ENCODE measurements at places on chromosomes 4 and X. TPM values are rescaled to one million over a fixed set of nuclear protein-coding genes. Genes with fewer than 3 reads are reported as not detected.
A peak's percentile ranks its signal among the peaks of the same experiment; 100 is the strongest.

CT45A3 gene
- total RNA-seq = not detected

LGI2 gene
- 10.9 TPM for total RNA-seq

RGS12 gene
- 27.4 TPM for total RNA-seq

SYN1 gene
- 2.4 TPM for total RNA-seq

EDA gene
- total RNA-seq = 4.7 TPM

POU3F4 gene
- total RNA-seq = 0.14 TPM

SPOCK3 gene
- total RNA-seq = 1.7 TPM

GLUD2 gene
- 0.77 TPM for total RNA-seq

RPS6KA6 gene
- 0.25 TPM for total RNA-seq

DNA sequence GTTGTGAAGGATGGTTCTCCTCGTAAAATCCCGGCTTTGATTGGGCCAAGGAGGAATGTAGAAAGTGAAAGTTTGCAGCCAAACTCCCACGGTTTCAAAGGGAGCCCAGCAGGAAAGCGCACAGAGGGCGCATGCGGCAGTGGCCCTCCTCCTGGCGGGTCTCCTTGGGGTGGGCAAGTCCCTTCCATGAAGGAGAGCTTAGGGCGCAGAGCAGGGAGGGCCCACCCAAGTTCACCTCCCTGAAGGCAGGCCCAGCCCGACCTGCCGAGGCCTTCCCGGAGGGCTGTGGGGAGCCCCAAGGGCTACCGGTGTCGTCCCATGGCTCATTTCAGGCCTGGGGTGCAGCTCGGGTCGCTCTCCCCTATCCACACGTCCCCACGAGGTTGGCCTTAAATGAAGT, 2.0 kb downstream of the PDZD4 start:
- no peak for ATAC-seq

GRCh38 chr4:107725281-107725859, 5.3 kb upstream of the PAPSS1 start:
- no peak for ATAC-seq

DNA sequence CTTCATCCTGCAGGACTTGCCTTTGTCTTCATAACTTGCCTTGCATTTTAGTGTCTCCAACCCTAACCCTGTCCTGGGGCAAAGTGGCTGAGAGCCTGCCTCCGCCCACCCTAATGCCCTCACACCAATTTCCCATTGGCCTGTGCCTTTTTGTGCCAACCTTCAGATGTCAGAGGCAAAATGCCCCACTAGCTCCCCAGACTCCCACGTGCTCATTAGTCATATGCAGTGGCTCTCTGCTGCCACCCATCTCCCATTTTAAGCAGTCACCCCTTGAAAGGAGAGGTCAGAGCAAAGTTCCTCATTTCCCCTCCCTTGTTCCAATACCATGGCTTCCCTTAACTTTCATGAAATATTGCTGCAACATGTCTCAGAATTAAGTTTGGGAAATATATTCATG, 74.8 kb upstream of the PASD1 start:
- ATAC-seq = no peak

GRCh38 chr4:102554482-102554881, 53.3 kb downstream of the NFKB1 start:
- ATAC-seq = no peak

- no peak for ATAC-seq
These were observed 1.7 kb upstream of the SPARCL1 start for GRCh38 chr4:87530868-87531267.

- peak; percentile 39 for ATAC-seq
These were observed 5.6 kb upstream of the KANTR start for GRCh38 chrX:53088136-53088974.

DNA sequence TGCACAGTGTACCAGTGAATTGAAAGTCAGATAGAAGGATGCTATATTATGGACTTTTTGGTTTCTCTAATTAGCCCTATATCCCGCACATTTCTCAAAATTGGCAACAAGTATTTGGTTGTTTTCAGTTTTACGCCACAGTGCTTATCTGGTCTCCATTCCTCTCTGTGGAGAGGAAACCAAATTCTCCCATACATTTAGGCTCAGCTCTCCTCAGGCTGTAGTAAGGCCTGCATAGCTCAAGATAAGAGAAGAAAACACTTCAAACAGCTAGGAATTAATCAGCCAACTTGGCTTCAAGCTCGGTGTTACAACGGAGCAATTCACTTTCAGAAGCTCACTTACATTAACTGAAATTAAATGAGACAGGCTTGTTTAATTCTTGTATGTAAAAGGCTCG, 263.2 kb downstream of the PDHA2 start:
- ATAC-seq = no peak

DNA sequence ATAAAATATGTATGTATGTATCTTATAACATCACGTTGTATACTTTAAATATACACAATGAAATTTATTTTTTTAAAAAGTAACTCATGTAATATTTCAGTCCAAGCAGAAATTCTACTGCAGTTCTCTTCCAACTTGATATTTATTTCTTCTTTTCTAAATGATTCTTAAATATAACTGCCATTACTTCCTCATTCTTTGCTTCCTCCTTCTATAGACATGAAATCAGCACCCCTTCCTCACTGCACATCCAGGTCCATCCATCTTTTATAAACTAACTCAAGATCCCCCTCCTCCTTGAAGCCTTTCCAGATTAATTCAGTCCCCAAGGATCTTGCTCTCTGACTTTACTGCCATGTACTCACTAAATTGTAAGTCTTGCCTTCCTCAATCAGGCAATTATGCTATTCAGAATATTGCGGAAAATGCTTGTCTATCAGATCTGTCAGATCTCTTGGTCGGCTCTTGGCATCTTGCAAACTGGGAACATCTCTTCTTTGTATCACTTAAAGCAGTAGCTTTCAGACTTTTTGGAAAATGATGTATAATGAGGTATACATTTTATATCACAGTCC, 3.7 kb downstream of the GPRIN3 start:
- ATAC-seq = no peak

DNA sequence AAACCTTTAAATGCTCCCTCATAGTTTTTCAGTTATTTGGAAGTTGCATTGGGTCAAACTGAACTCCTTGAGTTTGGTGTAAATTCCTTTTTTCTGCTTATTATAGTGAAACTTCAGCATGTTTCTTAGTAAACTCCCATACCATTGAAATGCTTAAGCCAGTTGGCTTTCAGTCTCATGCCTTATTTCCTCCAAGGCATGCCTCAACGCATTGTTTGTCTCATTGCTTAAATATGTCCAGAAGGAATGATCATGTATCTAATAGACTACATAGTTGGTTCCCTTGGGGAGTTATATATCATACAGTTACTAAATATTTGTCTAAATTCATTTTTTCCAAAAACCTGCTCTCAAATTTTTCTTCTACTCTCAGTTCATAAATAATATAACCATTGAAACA, 114.0 kb downstream of the STOX2 start:
- ATAC-seq = no peak

DNA sequence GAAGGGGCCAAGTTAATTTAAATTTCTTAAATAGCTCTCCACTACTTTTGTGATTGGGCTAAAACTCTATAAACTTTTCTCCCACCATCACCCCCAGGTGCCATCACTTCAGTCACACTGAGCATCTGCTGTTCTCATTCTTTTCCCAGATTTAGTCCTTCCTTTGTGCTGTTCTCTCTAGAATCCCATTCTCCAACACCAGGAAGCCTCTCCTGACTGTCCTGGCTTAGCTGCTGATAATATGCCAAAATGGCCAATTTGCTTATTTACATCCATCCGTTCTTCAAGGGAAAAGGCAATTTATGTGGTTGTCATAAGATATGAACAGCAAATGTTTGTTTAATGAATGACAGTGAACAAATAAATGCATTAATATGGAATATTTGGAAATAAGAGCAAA, 44.1 kb downstream of the FGFBP1 start:
- no peak for ATAC-seq

GRCh38 chr4:3770323-3771163, 4.4 kb downstream of the ADRA2C start:
- ATAC-seq = no peak

GRCh38 chr4:146073517-146073916, 102.0 kb upstream of the LSM6 start:
- no peak for ATAC-seq

DNA sequence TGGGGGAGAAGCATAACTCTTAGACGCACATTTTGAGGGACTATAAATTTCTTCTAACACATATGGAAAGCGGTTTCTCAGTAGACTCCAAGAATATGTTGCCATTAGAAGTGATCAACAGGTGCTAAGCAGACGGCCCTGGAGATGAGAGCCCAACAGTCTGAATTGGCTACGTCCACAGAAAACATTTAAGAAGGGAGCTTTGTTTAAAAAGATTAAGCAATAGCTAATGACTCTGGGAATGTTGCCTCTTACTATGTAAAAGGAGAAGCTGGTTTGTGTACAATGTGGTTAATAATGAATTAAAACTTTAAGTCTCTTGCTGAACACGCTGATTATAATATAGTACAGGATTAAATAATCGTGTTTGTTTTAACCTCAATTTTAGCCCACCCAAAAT, 399.5 kb downstream of the SMARCA1 start:
- ATAC-seq = no peak

- ATAC-seq = no peak
These were observed 135.0 kb downstream of the AMMECR1 start for GRCh38 chrX:110182865-110183264.

- no peak for ATAC-seq
These were observed 7.3 kb downstream of the PPA2 start for GRCh38 chr4:105466580-105466979.

DNA sequence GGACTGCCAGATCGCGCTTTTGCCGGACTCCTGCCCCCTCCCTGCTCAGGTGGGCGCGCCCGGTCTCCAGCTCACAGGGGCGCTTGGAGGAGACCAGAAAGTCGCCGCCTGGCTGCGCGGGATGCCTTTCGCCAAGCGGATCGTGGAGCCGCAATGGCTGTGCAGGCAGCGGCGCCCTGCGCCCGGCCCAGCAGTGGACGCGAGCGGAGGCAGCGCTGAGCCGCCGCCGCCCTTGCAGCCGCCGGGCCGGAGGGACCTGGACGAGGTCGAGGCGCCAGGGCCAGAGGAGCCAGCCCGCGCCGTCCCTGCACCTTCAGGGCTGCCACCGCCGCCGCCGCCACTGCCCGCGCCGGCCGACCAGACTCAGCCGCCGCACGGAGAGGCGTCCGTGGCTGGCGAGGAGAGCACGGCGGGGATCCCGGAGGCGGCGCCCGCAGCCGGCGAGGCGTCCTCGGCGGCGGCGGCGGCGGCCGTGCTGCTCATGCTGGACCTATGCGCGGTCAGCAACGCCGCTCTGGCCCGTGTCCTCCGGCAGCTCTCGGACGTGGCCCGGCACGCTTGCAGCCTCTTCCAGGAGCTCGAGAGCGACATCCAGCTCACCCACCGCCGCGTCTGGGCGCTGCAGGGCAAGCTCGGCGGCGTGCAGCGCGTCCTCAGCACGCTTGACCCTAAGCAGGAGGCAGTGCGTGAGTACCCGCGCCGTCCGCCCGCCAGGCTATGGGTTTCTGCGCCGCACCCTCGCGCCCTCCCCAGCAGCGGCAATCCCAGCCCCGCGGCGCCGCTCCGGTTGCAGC, 834 bp downstream of the NHS start:
- peak; percentile 32 for ATAC-seq

Measured in motor neuron (in vitro differentiated cells).